ENCODE measurements at places on chromosomes 2 and 18.
A peak's percentile ranks its signal among the peaks of the same experiment; 100 is the strongest.

DNA sequence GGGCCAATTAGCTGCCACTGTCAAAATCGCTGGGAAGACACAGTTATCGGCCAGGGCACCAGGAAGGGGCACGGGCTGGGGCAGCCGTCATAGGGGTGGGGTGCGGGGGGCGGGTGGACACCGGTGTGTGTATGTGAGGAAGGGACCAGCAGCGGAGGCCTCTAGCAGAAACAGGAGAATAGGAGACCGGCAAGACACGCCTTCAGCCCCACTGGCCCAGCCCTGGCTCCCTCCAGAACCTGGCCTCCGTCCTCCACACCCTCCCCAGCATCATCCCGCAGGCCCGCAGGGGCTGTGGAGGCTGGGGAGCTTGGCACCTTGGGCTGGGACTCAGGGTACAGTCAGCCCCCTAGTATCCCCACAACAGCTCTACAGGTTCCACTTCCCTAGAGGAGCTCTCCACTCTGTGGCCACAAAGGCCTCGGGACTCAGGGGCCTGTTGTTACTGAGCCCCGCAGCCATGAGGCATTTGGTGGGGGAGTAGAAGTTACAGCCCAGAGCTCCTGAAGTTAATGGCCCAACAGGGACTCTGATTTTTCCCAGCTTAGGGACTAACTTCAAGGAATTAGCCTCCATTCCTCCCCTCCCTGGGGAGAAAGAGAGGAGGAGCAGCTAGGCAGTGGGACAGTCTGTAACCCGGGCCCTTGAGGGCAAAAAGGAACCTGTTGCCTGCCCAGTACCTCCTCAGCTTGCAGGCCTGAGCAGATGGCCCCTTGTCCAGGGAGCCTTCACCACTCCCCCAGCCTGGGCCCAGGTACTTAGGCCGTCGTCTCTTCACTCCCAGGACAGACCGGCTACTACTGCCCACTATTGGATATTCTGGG lies 19.9 kb downstream of the SH2D6 start:
- no peak for DNase-seq

GRCh38 chr2:207939342-207940108 lies 85.8 kb downstream of the PLEKHM3 start:
- DNase-seq = no peak

DNA sequence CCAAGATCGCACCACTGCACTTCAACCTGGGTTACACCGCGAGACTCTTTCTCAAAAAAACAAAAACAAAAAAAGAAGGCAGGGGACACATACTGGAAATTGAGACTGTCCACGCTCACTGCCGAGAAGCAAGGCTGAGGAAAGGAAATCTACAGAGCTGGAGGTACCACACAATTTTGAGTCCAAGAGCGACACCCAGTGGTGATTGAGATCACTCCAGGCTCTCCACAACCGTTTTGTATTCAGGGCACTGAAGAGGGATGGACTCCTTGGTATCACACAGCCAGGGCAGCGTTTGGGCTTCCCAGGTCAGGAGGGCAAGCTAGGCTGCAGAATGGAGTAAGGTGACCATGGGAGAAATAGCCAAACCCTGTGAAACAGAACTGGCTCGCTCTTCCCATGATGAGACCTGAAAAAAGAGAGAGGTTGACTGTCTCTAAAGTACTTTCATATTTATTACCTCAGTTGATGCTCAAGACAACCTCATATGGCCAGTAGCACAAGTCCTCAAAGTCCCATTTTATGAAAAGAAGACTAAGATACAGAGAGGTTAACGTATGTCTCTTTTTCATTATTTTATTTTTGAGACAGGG lies 74.5 kb upstream of the YPEL5 start:
- peak; percentile 74 for DNase-seq

DNA sequence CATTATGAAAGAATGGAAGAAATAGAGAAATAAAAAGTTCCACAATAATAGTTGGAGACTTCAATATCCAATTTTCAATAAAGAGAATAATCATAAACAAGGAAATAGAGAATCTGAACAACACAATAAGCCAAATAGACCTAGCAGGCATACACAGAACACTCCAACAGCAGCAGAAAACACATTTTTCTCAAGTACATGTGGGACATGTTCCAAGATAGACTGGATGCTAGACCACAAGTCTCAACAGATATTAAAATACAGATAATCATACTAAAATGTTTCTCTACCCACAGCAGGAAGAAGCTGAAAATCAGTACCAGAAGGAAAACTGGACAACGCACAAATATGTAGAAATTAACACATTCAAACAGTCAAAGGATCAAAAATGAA lies 113.9 kb downstream of the USP34 start:
- DNase-seq = peak; percentile 77

GRCh38 chr2:58922245-58922644 lies 681.1 kb upstream of the FANCL start:
- no peak for DNase-seq

DNA sequence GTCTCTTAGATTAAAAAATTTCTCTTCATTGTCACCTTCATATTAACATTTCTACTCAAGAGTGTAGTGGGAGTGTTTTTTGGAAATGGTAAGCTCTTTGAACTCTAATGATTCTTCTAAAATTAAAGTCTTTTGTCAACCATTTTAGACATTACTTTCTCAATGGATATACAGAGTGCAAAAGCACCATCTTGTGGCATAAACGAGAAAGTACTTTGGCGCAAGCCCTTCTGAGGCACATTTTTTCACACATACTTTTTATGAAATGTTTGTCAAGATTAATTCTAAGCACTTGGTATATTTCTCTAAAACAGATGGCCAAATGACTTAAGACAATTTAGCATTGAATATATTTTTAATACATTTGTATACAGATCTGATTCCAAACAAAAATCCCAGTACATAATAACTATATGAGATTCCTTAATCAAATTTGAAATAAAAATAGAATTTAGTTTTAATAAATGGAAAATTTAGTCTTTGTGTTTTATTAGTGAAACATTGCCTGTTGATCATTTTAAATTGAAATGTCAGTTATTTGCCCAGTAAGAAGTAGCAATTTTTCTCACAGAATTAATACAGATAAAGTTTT lies 63.3 kb upstream of the GALNT5 start:
- DNase-seq = peak; percentile 76

- peak; percentile 85 for DNase-seq
Measured at GRCh38 chr2:190841707-190842505, 38.7 kb upstream of the GLS start.

DNA sequence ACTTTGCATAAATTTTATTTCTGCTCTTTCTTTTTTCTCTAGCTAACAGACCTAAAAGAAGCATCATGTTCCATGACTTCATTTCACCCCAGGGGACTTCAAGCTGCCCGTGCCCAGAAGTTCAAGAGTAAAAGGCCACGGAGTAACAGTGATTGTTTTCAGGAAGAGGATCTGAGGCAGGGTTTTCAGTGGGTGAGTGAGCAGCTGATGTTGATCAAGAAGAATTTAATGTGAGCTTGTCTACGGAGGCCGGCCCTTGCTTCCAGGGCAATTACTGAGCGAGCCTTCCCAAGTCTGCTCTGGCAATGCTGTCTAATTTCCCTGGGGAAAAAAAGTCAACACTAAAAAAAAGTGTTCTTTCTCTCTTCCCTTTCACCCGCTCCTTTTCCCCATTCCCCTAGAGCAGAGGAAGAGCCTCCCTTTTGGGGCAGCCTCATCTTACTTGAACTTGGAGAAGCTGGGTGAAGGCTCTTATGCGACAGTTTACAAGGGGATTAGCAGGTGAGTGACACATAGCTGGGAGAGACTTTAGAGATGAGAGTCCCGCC lies 1.2 kb downstream of the CDK15 start:
- DNase-seq = peak; percentile 56

DNA sequence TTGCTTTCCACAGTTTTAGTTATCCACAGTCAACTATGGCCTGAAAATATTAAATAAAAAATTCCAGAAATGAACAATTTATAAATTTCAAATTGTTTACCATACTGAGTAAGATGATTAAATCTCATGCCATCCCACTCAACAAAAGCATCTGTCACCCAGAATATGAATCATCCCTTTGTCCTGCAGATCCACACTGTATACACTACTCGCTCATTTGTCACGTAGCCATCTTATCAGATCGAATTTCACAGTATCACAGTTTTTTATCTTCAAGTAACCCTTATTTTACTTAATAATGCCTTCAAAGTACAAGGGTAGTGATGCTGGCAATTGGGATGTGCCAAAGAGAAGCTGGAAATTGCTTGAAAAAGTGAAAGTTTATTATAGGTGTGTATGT lies 291.8 kb upstream of the LRATD1 start:
- DNase-seq = no peak

DNA sequence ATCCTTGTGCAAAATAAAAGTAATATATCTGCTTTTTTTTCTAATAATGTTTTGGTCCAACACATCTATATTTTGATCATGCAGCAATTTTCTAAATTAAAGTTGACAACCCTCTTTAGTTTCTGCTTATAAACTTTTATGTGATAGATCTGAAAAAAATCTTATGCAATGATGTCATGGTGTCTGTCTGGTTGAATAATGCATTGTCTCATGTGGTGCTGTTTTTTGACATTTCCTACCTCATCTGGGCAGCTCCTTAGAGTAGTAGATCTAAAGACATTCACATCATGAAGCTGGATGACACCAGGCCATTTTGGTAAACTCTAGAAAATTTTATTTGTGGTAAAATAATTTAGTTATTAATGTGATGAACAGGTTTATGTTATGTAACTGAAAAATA lies 106.8 kb upstream of the FN1 start:
- DNase-seq = peak; percentile 43

DNA sequence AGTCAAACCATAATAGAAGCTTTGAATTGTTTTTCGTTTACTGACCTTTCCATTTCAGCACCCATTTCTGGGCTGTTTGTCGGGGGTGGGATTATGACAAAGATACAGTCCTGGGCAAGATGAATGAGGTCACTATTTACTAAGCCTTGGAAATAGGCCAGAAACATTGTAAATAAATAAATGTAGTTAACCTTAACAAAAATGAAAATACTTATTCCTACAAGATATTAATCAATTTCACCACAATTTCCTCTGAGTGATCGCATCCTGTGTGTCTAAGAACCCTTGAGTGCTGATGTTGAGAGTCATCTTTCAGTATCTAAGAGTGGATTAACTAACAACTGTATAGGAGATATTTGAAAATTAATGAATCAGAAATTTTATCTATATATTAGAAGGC lies 14.0 kb downstream of the ITGA4 start:
- DNase-seq = peak; percentile 78

- DNase-seq = no peak
Measured at GRCh38 chr2:22934747-22935146, 450.2 kb upstream of the KLHL29 start.

GRCh38 chr2:240573071-240573515 lies 4.8 kb downstream of the RNPEPL1 start:
- no peak for DNase-seq

DNA sequence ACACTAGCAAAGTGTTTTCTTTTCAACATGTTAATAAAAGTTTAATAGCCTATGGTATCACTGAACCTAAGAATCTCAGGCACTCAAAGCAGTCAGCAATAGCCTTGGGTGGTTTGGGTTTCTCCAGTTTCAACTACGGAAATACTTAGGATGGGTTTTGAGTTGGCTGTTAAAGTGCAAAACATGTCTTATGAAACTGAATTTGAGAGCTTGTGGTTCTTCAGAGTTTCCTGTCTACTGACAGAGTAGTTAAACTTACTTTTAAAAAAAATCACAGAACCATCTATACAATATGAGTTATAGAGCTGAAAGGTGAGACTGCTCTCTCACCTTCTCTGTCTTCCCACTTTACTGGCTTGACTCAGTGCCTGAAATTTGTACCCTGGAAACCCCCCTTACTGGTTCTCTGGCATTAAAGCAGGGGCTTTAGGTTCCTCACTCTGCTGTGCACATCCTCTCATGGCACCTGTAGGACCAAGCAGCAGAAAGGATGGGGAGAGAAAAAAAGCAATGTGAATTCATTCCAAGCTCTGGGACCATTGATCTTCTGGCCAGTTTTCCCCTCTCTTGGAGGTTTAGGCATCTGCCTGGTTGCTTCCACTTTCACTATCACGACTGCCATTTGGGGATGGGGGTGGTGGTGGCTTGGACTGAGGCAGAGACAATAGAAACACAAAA lies 18.1 kb downstream of the CCDC141 start:
- peak; percentile 77 for DNase-seq

DNA sequence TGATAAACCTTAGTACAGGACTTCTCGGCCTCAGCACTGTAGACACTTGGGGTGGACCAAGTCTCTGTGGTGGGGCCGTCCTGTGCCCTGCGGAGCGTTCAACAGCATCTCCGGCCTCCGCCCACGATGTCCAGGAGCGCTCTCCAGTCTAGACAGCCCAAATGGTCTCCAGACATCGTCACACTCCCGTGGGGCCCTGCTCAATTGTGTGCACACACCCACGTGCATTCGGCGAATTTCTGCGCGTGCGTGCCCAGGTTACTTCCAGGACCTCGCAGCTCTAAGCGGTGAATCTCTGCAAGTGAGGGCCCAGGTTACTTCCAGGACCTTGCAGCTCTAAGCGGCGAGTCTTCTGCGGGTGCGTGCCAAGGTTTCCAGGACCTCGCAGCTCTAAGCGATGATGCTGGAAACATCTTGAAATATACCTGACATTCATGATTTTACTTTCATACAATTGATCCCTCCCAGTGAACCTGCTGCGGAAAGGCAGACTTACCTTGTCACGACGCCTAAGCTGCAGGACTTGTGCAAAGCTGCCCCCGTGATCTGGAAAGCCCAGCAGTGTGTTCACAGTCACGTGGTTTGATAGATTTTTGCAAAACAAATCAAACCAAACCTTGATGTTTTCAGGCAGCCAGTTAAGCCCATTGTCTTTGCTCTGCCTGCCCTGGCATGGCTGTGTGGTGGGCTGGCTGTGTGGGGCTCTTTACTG lies 16.1 kb upstream of the OTOS start:
- DNase-seq = no peak

GRCh38 chr2:167776359-167776758 lies 471.0 kb downstream of the STK39 start:
- no peak for DNase-seq

- no peak for DNase-seq
Measured at GRCh38 chr2:238697193-238698071, 150.5 kb upstream of the TWIST2 start.

DNA sequence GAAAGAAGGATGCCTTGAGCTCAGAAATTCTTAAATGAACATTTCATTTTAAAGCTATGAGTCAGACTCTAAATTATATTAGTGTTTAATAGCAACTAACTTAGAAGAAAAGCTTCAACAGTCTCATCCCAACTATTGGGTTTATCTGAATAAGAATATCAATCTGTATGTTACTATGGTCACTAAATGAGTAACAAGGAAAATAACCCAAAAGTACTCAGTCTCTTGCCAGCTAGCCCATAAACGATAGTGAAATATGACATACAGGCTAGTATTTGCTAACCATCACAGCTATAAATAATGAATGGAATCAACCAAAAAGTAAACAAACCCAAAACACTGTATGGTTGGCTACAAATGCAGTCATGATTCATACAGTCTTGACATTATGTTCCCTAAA lies 174.9 kb downstream of the RAB3GAP1 start:
- peak; percentile 63 for DNase-seq

GRCh38 chr2:28355521-28356094 lies 37.0 kb upstream of the FOSL2 start:
- DNase-seq = no peak

Data from iris pigment epithelial cell (primary cell).